ENCODE measurements at places on chromosomes 7 and 10.

- DNase-seq, result peak; percentile 95
Measured at GRCh38 chr10:44300666-44301649, 83.9 kb downstream of the CXCL12 start.

DNA sequence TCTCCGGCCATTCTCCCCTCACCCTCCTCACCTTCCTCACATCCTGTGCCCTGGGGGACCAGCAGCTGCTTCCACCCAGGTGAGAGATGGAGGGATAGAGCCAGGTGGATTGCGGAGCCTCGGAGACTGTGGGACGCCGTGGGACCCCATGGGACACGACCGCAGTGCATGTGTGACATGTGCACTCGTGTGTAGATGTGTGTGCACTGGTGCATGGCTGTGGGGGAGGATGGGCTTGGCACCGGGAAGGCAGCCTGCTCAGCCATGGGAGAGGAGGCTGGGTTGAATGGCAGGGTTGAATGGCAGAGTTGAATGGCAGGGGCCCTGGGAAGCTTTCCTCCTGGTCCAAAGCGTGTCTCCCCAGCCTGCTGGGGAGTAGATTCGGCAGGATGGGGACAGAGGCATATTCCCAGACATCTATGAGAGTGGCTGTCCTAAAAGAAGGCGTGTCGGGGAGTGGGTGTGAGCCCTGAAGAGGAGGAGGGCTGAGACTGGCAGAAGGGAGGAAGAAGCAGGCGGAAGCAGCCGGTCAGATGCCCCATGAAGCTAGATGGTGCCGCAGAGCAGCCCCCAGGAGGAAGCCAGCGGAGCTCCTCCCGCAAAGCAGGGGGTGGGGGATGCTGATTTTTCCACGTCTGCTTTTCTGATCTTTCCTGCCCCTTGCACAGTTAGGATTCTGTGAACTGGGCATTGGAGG, 815 bp downstream of the GIMAP8 start:
- no peak for DNase-seq

- no peak for DNase-seq
Measured at GRCh38 chr10:129626309-129626708, 159.3 kb downstream of the MGMT start.

GRCh38 chr10:102511583-102512274, 8.0 kb downstream of the SUFU start:
- no peak for DNase-seq

DNA sequence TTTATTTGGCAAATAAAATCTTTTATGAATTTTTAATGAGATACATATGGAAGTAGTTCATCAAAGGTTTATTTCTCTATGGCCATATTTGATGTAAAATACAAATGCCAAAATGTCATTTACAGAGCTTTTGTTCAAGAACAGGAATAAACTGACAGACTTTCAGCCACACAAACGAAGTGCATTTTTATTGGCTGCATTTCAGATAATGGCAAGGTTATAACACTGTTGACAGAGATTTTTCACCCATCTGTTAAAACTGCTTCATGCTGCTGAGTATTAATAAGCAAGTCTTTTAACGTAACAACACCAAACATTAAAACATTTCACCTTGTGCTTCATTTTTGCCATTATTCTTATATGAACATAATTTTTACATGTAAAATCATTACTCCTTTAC, 254.4 kb downstream of the ANKRD7 start:
- DNase-seq, result no peak

DNA sequence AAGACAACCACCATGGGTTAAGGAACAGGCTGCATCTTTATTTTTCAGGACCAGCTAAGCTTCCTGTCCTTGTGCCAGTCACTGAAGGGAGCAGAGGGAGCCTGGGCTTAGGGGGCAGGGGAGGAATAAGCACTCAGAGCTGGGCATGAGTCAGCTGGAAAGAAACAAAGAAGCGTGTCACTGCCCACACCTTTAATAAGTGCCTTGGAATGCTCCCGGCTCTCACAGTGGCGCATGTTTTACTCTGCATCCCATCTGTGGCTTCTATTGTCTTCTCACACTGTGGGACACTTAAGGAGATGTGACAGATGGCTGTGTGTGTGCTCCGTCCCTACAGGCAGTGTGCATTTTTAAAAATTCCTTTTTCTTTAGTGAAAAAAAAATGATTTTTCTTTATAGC, 71.7 kb downstream of the MTURN start:
- DNase-seq, result no peak

GRCh38 chr10:132319853-132320653, 11.9 kb upstream of the LRRC27 start:
- DNase-seq, result peak; percentile 84

GRCh38 chr7:17010637-17011300, 129.0 kb upstream of the AGR3 start:
- no peak for DNase-seq

GRCh38 chr7:108114117-108114841, 15.9 kb downstream of the LAMB4 start:
- DNase-seq, result no peak

- no peak for DNase-seq
Measured at GRCh38 chr7:100965723-100966541, 3.4 kb upstream of the MUC12 start.

DNA sequence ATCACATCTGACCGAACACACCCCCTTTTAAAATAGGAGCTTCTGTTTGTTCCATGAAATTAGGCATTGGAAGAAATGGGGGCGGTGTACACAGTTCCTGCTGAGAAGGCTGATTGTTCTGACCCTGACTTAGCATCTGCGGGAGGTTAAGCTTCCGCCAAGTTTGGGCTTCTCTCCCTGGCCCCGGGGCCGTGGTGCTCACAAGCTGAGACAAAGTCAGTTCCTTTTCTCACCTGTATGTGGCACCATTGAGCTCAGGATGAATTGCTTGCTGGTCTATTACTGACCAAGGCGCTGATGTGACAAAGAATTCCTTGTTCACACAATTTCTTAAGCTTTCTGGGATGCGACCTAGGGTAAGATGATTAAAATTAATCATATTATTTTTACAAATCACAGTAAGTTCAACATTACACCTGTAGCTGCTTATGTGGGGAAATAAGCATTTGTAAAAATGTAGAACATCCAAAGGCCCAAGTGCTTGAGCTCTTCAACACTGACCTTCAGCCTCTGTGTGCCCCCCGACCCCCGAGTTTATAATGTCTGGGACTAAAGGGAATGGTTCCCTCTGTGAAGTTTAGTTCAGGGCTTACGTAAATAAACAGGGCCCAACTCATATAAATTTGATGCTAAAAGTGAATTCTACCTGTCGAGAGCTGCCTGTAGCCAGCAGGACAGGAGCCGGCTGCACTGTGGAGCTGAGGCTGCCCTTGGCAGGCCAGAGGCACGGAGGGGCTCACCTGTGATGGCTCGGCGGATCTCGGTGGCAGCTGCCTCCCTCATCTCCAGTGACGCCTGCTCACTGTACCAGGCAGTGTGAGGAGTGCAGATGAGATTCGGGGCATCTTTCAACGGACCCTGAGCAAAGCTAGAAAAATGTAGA, 50.8 kb downstream of the ZRANB1 start:
- DNase-seq, result peak; percentile 72

DNA sequence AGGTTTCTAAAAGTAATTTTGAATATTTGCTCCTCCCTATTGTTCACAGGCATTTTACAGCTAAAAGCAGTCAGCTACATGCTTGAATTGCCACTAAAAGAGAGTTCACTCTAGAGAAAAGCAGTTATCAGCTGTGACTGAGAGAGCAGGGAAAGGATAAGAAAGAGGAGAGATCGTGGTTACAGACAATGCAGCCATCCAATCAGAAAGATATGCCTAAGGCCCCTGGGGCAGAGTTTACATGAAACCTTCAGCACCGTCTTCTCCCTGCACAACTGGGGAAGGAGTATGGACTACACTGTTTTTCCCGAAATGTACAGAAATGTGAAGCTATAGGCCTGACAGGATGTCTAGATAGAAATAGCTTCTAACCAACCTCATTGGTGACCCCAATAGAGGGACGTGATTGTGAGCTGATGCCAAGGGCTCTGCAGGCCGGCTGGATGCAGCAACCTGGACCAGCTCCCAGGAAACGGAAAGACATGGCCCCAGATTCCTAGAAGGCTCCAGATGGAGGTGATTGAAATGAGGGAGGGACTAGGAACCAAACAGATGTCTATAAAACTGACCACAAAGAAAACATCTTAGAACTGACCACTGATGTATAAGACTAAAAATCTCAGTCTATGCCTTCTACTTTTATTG, 3.2 kb upstream of the VSTM4 start:
- DNase-seq, result no peak
